ENCODE measurements at places on chromosomes 4 and X.

GRCh38 chrX:41933546-41933945 is 10.2 kb upstream of the CASK start:
- no peak for DNase-seq

- no peak for DNase-seq
These were observed 25.5 kb upstream of the LRCH2 start for GRCh38 chrX:115259238-115259875.

DNA sequence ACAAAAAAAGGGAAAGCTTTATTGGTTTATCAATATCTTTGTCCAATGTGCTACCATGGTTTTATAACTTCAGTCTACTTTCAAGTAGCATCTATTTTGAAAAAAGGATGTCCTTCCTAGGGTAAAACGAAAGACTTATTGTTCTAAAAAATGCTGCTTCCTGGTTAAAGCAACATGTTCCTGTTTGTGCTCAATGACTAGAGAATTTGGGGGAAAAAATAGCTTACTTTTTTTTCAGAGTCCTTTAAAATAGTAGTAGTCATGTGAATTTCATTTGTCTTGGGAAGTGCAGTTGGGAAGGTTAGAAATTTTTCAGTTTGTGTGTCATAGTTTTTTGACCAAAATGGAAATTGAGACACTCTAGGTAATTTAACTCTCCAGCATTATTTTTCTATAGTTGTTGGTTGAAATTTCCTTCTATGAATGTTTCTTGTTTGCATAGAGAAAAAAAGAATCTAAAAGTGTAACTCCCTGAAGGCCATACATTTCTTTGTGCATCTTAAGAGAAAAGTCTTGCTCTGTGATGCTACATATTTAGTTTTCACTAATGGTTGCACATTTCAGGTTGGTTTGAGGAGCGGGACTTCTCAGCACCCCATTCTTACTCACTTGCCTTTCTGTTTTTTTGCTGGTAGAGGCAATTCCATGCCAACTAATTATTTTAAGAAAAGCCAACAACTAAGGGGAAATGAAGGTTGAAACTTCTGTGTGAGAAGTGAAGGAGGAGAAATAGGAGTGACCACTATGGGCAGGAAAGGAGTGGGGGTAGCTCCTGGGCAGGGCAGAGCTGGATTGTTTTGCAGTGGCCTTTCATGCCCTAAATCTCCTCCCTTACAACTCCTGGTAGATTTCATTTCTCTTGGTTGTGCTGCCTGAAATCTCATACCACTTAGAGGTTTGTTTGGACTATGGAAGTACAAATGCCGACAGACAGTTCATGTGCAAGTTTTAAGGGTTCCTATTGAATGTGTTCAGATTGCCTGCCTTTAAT is 76.4 kb downstream of the RAPGEF2 start:
- no peak for DNase-seq

DNA sequence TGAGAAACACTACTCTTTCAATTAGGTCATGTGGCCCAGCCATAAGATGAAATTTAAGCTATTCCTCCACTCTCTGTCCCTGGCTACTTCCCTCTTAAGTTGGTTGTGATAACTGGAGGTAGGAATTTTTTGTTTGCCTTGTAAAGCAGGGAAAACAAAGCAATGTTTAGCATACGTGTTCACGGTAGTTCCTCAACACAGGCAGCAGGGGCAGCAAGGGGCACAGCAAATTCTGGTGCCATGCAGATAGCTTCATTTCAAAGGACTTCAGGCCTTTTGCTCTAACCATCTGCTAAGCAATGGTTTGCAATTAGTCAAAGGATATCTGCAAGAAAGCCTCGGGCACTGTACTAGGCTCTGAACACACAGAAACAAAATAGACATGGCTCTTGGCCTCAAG is 330.2 kb downstream of the ZIC3 start:
- no peak for DNase-seq

GRCh38 chr4:28221536-28221935 is 1360.9 kb downstream of the STIM2 start:
- DNase-seq, result no peak

DNA sequence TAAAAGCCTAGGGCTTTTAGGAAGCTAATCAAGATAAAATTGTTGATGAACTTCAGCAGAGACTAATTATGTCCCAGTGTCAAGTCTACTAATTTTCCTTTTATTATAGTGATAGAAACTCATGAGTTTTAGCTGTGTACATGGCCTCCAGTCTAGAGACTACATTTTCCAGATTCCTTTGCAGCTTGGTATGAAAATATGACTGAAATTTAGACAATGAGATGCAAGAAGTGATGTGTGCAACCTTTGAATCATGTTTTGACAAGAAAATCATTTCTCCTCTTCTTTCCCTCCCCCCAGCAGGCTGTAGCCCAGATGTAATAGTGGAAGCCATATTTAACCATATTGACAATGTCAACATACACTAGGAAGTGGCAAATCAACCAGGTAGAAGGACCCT is 30.3 kb upstream of the IL13RA2 start:
- DNase-seq, result no peak

DNA sequence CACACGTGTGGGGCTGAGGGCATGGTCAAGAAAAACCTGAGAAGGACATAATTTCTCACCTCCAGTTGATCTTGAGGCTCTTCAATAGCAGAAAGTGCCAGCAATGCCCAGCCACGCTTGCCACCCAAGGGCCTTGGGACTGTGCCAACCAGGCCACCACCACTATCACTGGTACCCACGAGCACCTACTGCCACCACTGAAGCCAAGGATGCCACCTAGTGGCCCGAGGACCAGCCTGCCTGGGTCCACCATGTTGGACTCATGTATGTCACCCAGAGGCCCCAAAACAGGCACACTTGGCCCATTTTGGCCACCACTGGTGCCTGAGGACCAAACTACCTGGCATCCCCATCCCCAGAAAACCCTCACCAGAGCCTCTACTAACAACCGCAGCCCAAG is 191.8 kb downstream of the ADAM29 start:
- DNase-seq, result no peak

DNA sequence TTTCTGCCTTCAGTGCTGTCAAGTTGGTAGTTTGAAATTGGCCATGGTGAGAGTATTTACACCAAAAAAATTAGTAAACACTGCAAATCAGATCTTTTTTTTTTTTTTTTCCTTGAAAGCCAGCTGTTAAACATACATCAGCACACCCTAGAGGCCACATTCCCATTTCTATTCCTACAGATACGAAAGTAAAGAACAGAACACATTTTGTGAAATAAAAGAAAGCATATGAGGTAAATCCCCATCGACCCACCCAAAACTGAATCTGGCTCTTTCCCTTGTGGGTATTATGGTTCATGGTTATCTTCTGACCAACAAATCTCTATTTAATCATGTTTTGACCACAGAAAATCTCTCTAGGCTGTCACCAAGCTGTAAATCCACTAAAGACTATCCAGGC is 41.8 kb upstream of the AP1AR start:
- no peak for DNase-seq

DNA sequence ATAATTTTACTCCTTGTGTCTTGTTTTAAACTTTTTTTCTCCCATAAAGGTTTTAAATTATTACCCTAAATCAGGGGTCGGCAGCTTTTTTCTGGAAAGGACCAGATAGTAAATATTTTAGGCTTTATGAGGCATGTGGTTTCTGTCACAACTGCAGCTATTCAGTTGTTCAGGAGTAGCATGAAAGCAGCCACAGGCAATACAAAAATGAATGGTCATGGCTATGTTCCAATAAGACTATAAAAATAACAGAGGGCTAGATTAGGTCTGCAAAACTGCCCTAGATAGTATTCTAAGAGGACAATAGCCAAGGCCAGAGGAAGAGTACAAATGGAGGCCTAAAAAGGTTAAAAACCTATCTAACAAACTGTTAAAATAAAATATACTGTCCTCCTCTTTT is 24.6 kb downstream of the HERC5 start:
- no peak for DNase-seq

DNA sequence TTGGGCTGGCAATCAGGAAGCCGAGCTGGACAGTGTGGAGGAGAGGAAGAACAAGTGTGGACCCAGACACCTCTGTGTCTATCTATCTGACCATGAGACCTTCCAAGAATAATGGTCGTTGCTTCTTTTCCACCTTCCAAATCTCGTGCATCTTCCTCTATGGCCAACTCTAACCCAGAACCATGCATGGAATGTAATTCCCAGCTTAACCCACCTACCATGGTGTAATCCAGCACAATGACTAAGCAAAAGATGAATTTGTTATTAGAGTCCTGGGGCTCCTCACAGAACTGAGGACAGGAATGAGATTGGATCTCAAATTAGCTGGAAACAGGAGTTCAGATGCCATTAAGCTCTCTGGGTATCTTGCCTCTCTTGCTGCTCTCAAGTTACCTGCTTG is 17.4 kb upstream of the TMEM184C start:
- no peak for DNase-seq

DNA sequence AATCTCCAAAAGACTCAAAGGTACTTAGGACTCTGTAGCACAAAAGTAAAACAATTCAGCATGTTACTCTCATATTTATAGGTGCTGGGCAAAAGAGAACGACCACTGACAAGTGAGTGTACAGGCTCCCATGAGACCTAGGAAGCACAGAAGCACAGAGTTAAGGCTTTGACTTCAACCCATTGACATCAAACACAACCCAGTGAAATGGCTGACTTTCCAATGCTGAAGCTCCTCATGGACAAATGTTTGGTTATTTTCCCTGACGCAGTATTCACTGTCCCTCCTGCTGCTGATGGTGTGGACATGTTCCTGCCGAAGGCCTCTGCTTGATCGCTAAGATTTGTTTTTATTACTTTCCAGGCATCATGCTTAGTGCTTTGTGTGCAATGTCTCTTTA is 148.7 kb downstream of the TSPAN5 start:
- no peak for DNase-seq

GRCh38 chrX:70808942-70809940 is 99.3 kb downstream of the TEX11 start:
- DNase-seq, result no peak

- DNase-seq, result no peak
These were observed 41.4 kb downstream of the ABHD18 start for GRCh38 chr4:128006592-128006991.

DNA sequence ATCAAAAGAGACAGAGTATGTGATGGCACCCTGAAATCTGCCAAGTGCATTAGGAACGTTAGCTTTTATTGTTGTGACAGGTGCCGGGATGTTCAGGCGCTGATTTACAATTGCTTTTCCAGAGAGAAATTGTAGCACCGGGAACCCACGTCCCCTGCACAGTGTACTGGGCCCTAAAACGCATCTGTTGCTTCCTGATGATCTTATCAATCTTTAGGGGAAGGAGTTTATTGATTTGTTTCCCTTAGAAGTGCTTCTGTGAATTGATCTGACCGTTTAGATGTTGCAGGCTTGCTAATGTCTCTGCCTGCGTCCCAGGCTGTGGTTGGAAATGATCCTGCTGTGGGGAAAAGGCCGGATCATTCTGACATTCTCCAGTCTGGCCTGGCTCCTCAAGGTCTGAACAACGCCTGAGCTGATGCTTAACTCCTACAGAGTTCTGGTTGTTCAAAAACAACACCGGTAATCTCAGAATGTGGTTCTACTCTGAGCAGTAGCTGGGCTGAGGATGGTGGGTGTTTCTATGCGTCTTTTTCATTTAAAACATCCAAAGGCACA is 16.9 kb downstream of the PHOX2B start:
- no peak for DNase-seq

- no peak for DNase-seq
These were observed 22.9 kb downstream of the ATP5ME start for GRCh38 chr4:650951-651883.

- DNase-seq, result no peak
These were observed 205.9 kb downstream of the TLL1 start for GRCh38 chr4:166078955-166079354.

DNA sequence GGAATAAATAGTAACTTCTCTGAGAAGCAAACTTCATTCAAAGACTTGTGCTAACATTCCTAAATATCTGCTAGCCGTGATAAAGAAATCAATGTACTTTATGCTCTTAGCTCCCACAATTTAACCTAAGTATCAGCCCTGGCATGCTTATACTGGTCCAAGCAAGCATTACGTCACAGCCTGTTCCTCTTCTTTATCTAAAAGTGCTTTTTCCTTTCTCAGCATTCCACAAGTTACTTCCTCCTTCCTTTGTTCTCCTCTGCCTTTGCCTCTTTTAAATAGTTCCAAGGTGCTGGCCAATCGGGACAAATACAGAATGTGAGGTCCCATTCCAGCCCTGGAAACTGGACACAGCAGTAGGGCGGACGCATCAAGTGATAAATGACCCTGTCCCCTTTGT is 249.6 kb downstream of the DHRSX start:
- no peak for DNase-seq

- no peak for DNase-seq
These were observed 83.3 kb upstream of the AMELX start for GRCh38 chrX:11209798-11210414.

- no peak for DNase-seq
These were observed 62.3 kb downstream of the FAM193A start for GRCh38 chr4:2598511-2599303.

DNA sequence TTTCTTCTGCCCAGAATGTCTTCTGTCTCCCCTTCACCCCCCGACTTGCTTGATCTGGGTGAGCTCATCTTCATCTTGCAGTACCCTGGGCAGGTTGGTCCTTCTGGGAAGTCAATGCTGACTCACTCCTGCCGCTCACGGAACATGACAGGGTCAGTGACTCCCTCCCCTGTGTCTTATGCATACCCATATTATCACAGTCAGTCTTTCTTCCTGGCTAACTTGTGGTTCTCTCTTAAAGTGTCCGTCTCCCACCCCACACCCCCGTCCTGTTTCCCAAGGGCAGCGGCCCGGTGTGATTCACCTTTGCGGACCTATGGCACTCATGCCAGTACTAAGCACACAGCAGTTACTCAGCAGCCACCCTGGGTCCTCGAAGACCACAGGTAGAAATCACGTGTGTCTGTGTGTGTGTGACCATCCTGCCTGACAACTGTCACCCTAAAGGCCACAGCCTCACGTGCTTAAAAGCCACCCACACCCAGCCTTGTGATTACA is 17.7 kb downstream of the IQSEC2 start:
- no peak for DNase-seq

DNA sequence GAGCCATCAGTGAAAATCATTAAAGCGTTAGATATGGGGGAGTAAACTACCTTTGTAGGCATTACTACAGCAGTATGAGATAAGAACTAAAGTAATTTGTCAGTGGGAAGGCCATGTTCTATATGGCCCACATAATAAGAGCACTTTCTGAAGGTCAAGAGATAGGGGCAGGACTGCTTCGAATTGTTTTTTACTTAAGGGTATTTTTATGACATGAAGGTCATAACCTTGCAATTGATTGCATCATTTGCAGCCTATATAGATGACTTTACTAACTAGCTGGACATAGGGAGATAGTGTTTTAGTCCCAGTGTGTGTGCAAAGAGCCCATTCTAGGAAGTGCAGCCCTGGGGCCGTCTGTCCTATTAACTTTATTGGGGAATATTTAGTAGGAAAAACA is 23.6 kb upstream of the GC start:
- no peak for DNase-seq

GRCh38 chr4:146112389-146112788 is 63.1 kb upstream of the LSM6 start:
- DNase-seq, result no peak

DNA sequence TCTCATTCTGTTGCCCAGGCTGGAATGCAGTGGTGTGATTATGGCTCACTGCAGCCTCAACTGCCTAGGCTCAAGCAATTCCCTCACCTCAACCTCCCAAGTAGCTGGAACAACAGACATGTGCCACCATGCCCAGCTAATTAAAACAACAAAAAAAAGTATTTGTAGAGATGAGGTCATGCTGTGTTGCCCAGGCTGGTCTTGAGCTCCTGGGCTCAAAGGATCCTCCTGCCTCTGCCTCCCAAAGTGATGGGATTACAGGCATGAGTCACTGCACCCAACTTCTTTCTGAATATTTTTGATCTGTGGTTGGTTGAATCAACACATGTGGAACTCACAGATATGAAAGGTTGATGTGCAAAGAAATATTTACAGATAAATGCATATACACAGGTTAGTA is 18.5 kb upstream of the SEPTIN11 start:
- no peak for DNase-seq

GRCh38 chrX:155715141-155715540 is 102.4 kb upstream of the TMLHE start:
- no peak for DNase-seq
